Esophagus mucosa (tissue), 1 donor: ENCODE measurements at places on chromosomes 5 and 9. TPM values are rescaled to one million over a fixed set of nuclear protein-coding genes. Genes with fewer than 3 reads are reported as not detected.

DNA sequence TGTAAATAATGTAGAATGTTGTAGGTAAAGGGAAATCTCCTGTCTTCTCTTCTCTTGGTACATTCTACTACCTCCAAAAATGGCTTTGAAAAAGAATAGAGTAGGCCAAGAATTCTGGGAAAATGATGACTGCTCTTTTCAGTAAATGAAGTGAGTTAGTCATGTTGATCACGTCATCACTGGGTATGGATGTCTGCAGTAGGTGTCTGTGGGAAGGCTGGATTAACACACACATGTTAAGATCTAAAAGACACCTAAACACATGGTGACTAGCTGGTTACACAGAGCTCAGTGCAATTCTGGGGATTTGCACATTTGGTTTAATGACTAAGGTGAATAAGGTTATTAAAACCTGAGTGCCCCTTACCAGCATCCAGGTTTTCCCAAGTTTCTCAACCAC lies 161.5 kb downstream of the CEP120 start:
- peak; percentile 98 for ATAC-seq

DNA sequence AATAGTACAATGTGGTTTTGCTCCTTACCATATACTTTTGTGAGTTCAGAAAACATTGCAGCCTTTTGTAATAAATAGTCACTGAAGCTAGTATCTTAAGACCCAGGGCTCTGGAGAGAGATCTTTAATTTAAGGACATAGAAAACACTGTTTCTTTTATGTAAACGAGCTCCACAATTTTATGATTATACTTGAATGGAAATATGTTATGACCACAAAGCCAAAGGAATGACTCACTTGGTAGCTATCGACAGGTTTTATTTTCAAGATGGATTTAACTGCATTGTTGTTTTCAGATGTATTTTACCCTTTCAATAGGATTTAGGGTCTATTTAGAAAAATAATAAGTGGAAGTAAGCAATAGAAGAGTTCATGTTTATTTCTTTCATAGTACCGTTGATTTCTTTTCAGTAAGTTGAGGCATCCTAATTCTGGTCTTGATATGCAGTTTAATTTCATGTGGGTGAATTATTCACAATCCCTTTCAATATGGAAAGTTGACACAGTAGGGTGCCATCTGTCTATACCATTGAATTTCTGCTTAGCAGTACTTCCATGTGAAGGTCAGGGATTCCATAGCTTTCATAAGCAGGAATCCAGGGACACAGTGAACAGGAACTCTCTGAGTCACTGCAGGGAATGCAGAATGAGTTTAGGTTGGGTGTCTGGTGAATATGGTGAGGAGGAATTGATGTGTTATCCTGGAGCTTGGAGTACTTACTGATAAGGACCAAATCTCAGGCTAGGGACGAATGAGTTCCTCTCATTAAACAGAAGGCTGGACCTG lies 157.6 kb downstream of the CD180 start:
- ATAC-seq: no peak

DNA sequence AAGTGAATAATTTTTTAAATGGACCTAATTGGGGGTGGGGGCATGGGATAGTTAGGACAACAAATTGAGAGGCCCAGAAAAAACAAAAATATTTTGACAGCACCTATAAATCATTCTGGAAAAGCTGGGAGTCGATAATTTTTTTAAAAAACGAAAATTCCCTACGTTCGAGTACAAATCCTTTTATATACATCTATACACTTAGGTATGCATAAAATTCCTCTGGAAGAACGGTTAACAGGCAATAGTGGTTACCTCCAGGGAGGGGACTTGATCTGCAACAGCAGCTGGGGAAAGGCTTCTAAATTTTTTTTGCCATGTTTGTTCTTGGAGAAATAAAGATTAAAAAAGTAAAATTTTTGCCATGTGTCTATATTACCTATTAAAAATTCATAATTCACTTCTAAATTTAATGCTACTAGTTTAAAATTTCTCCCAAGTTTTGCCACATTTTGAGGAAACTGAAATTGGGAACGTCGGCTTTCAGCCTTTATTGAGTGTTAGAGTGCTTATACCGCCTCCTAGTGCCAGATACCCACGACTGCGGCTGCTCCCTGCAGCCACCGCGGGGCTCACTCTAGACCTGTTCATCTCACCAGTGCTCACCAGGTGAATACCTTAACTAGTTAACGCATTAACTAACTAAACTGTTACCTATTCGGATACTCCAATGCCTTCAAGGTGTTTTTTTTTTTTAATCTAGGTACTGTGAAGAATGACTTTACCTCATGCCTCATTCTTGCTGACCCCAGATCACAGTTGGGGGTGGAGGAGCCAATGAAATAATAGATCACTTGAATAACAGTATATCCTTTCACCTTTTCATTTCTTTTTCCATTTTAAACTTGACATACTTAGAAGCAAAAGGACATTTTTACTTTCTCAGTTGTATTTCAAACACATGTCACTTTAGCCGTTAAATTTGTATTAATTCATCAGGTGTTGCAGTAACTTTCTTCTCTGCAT lies 1.8 kb upstream of the BHMT start:
- ATAC-seq: no peak

- peak; percentile 53 for ATAC-seq
Measured at GRCh38 chr5:38323645-38324295, 65.4 kb downstream of the EGFLAM start.

DNA sequence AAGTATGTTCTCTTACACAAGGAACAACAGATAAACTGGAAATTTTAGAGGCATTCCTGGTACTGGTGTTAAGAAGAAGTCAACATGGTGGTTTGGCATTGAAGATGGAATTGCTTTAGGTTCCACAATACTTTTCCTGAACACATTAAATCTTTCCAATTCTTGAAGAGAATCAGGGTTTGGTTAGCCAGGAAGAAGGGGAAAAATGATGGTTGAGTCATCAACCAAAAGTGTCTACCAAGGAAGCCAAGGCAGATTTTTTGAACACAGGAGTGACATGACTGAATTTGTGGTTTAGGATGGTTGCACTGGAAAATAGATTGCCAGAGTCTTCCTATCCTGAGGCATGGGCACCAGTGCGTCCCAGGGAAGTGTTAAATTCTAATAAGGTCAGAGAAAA lies 433.4 kb downstream of the TMEM38B start:
- ATAC-seq: no peak

DNA sequence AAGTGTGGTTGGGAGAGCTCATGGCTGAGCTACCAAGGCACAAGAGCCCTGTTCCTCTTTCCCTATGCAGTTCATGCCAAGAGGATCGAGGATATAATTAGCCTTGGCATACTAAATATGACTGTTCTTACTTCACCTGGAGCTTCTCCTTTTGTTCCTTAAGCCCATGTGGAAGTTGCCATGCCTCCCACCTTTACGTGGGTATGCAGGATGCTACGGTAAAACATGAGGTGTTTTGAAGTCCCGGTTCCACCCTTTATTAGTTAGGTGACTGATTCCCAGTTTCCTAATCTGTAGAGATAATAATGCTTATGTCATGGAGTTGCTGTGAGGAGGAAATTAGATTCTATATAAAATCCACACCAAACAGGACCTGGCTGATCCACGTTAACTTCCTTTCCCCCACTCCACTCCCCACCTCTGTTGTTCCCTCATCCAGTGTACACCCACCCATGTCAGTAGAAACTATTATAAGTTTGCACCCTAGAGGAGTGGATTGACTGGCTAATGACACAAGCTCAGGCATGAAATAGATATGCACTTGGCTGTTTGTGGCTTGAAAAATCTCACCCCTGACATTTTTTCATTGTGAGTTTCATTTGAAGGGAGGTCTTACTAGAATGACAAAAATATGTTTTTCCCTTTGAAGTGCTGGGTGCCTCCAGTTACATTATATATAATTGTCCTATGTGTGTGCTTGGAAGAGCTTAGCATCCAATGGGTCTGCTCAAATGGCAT lies 36.8 kb upstream of the SHOC1 start:
- ATAC-seq: peak; percentile 37

DNA sequence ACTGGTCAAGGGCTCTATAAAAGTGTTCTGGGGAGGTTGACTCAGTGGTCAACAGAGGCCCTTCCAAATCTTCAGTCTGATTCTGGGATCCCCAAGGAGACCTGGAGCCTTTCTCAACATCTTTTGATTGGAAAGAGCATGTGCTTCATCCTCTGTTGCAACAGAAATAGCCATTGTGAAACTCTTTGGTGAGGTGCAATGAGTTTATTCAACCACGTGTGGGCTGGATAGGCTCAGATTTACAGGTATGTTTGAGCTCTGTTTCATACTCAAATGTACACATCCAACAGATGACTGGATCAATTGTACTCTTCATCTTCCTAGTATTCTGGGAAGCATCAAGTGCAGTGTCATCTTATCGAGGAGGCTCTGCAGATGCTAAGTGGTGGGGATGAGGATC lies 60.5 kb downstream of the CTSL start:
- ATAC-seq: no peak

GRCh38 chr9:21840647-21841046 lies 38.2 kb downstream of the MTAP start:
- ATAC-seq: no peak

- no peak for ATAC-seq
Measured at GRCh38 chr9:37036371-37036775, 2.3 kb upstream of the PAX5 start.

DNA sequence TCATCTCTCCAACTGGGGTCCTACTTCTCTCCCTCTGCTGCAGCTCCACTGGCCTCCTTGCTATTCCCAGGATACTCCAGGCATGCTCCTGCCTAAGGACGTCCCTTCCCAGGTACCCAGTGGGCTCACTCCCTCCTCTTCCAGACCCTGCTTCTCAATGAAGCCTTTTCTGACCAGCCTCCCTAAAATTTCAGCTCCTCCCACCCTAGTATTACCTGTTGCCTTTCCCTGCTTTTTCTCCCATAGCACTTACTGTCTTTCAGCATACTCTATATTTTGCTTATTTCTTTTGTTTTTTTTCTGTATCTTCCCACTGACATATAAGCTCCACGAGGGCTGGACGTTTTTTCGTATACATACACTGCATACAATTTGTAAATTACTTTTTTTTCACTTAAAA lies 26.1 kb upstream of the FSTL4 start:
- no peak for ATAC-seq

DNA sequence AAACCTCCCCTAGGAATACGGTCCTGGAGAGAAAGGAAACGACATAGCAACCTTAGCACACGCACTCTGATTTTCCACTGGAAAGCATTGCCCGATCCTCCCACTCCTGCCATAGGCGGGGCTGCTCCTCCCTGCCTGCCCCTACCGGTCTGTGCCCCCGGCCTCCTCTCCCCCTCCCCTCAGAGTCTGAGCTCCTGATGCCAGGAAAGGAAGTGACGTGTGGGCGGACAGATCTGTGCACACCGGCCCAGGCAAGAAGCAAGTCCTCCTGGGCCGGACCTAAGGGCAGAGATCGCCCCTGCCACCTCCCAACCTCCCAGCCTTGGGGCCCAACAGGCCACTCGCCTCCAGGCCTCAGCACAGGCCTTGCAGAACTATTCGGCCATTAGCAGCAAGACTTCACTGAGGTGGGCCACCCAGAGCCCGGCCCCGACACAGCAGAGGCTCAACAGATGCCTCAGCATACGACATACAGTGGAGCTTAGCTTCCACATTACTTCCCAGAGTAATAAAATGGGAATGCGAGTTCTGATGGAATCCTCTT lies 7.2 kb downstream of the NINJ1 start:
- peak; percentile 32 for ATAC-seq

GRCh38 chr5:159027504-159027903 lies 72.2 kb downstream of the EBF1 start:
- ATAC-seq: no peak

DNA sequence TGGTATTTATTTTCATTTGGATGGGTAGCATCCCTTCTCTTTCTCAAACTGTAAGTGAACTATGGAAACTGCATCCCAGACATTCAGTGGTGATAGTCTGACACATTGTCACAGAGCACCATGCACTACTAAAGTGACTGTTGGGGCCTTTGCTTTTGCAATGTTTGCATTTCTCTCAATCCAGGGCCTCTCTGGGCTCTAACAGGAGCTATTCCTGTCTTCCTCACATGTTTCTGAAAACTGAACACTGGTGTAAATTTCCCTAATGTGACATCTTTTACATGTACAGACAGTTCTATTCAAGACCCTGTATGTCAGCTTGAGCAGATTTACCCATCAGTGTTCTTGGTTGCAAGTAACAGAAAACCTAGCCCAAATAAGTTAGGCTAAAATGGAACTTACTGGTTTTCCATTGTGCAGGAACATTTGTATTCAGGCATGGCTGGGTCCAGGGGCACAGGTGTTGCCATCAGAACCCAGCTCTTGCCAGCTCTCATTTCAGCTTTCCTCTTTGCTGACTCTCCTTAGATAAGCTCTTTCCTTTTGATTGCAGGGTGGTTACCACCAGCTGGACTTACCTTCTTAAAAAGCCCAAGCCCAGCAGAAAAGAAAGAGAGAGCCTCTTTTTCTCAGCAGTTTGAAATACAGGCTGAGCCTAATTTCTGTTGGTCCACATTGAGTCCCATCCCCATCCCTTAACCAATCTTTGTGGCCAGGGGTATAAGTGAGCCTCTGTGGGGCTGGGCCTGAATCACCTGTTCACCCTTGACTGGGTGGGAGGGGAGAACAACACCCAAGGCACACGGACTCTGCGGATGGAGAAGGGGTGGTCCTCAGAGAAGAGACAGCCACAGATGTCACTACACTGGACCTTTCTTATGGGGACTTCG lies 234.3 kb downstream of the NR3C1 start:
- no peak for ATAC-seq

DNA sequence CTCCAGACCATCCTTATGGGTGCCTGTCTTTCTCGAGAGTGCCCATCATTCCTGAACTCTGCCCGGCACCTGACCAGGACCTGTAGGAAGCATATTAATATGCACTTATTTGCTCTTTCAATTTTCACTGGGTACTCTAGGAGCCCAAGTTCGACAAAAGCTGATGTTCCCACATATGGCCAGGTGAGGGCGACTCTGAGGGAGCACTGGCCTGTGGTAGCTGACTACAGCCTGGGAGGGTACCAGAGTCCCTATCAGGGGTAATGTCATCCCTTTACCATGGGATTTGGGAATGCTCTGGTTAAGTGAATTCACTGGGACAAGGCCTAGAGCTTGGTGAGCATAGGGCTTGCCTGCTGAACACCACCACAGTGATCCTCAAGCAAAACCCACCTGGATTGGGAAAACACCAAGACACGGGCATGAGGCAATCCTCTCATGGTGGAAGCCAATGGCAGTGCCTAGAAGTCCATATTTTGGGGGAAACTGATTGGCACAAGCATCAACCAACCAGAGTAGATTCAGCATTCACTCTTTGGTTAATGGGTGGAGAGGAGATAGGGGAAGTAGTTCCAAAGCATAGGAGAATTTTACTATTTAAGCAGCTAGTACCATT lies 112.2 kb downstream of the MTX3 start:
- peak; percentile 33 for ATAC-seq

GRCh38 chr9:10704720-10705119 lies 91.9 kb upstream of the PTPRD start:
- ATAC-seq: no peak

IL9 gene
- total RNA-seq: not detected

PCDHAC1 gene
- 0.04 TPM for total RNA-seq

MARVELD2 gene
- total RNA-seq: 25.7 TPM

FGD3 gene
- 2.1 TPM for total RNA-seq

SLC46A2 gene
- total RNA-seq: 0.44 TPM

CDH18 gene
- not detected for total RNA-seq

WNT8A gene
- not detected for total RNA-seq

C5orf52 gene
- total RNA-seq: not detected
